Fibroblast of skin of abdomen (primary cell): ENCODE measurements at places on chromosomes 13 and 19.

GRCh38 chr13:27775943-27776342 lies 16.3 kb upstream of the GSX1 start:
- DNase-seq, result no peak

DNA sequence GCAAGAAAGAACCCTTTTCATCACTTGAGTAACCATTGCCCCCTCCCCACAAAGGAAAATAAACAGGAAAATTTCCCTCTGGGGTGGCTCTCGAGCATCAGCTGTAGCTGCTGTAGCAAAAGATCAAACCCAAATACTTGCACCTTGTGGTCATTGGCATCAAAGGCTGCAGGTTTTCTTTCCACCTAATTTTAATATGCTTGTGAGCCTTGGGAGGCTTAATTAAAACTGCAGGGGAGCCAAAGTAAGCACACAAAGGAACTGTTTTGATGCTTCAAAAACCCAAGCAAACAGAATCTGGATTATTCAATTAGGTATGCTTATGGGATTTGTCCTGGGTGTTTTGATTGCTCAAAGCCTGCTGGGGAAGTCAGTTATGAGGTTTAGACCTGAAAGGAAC lies 119.5 kb downstream of the SHISA2 start:
- DNase-seq, result no peak

DNA sequence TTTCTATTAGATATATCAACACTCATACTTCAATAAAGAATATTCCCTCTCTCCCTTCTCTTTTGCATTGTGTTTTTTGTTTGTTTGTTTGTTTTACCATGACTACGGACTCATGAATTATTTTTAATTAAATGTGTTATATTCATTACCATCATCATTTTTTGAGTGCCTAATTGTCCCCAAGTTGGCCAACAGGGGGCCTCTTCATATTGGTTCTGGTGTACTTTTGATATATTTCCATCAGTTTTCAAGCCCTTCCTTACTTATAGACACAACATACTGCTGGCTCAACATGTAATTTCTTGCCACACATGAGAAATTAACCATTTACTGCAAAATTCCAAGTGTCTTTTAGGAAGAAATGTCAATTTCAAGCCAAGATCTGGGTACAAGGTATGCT lies 54.5 kb upstream of the GPC6 start:
- DNase-seq, result no peak

- DNase-seq, result peak; percentile 33
Observed at GRCh38 chr13:65889368-65889767, 1340.8 kb downstream of the PCDH9 start.

DNA sequence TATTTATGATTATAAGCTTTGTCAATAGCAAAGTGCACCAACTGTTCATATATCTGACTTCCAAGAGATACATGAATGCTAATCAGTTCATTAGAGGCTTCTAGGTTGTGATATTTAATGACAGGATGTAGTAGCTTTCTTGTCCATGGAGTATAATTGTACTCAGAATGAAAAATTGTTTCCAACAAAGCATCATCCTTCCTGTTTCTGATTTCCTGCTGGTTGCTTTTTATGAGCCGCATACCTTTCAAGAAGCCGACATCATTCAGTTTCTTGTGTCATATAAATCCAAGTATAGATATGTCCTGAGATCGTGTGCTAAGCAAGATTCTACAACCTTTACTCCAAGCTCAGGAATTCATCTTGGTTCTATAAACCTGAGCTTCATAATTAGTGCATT lies 326.6 kb downstream of the DIAPH3 start:
- DNase-seq, result no peak

GRCh38 chr19:37902668-37903067 lies 3.7 kb downstream of the WDR87 start:
- DNase-seq, result peak; percentile 55

- no peak for DNase-seq
Observed at GRCh38 chr13:107376341-107377125, 808.6 kb upstream of the ARGLU1 start.

GRCh38 chr19:45356760-45357444 lies 13.5 kb downstream of the ERCC2 start:
- no peak for DNase-seq

GRCh38 chr13:28659621-28659970 lies 666 bp downstream of the POMP start:
- peak; percentile 25 for DNase-seq

DNA sequence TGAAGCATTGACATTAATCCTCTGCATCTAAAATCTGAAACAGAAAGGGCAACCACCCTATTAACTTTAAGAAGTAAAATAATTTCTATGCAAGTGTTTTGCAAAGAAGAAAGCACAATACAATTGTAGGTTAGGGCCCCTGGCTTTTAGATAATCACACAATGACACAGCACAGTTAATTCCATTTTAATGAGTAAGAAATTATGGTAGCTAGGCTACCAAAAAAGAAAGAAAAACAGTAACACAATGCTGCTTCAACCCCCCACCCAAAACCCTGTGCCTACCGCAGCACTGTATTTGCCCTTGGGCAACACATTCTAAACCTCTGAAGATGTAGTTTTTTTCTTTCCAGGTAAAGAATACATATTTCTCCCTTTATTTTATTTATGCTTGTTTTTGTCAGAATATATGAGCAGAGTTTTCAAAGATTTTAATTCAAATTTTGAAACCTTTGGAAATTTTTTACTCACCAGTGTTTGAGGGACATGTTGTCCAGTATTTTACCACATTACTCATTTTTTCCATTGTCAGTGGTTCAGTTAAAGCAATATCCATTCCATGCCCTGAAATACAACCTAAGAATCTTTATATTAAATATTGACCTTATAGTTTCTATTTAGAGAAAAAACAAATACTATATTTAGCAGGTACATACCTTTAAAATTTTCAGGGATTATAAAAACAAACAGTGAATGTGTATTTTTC lies 21.1 kb downstream of the SOHLH2 start:
- DNase-seq, result peak; percentile 33

DNA sequence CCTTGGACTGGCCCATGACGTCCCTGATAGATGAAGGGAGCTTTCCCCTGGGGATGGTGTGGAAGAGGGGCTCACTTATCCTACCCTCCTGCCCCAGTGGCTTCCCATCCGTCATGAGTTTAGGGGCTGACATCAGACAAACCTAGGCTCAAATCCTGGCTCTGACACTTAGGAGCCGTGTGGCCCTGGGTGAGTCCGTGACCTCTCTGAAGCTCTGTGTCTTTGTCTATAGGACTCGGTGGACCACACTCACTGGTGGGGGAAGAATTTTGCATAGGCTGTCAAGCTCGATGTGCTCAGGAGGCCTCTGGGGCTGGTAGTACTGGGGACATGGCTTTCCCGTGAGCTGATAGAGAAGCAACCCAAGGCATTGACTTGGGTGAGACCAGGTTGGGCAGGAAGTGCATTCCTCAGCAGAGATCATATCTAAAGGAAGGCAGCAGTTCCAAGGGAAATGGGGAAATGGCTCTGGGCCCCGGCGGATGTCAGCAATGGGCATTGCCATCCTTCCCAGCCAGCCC lies 17.4 kb upstream of the AP1M2 start:
- no peak for DNase-seq

DNA sequence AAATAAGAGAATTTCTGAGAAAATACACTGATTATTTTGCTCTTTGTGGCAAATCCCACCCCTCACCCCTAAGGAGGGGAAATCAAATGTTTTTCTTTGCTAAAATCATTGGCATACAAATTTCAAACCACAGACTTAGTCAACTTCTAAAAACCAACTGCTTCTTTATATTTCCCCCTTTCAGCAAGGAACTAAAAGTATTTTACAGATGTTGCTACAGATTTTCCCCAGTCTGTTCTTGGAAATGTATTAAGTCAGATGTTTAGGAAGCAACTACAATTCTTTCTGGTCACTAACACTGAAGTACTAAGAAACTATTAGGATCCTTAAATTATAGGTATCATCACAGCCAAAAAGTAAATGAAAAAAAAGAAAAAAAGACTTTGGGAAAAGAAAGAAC lies 6.9 kb downstream of the MTMR6 start:
- DNase-seq, result no peak

- DNase-seq, result no peak
Observed at GRCh38 chr13:98837896-98838295, 85.4 kb upstream of the SLC15A1 start.

DNA sequence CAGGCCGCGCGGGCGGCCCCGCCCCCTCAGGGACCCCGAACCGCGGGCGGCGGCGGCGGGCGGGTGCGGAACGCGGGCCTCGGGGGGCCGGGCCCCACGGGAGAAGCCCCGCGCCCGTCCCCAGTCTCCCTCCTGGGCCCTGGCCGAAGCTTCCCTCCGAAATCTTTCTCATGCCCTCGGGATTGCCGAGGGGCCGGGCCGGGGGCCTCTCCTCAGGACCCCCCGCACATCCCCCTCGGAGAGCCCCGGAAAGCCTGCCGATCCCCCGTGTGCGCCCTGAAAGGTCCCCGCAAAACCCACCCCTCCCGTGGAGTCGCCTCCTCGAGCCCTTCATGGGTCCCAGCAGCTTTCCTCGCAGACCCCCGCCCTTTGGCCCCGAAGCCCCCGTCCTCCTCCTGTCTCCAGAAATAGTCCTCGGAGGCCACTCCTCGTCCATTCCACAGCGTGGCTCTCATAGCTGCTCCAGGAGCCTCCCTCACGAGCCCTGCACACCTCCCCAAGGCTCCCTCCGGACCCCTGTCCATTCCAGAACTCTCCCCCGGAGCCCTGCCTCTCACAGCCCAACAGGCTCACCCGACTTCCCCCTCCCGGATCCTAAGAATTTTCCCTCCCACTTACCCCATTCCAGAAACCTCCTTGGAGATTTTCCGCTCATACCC lies 555 bp downstream of the SAMD4B start:
- DNase-seq, result no peak

DNA sequence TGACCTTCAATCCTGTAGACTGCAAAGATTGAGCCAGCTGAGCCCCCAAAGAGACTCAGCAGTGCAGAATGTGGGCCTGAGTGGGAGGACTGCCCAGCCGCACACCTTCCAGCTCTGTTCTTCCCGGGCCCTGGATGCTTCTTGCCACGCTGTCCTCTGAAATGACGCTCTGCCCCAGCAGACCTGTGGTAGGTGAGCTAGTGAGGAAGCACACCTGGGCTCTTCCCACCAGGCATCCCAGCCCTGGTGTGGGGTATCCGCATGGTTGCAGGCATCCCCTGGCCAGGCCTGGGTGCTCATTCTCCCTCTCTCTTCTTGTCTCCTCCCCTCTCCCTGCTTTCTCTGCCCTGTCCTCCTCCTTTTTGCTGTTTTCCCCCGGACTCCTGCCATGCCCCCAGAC lies 9.8 kb upstream of the MZF1 start:
- no peak for DNase-seq

DNA sequence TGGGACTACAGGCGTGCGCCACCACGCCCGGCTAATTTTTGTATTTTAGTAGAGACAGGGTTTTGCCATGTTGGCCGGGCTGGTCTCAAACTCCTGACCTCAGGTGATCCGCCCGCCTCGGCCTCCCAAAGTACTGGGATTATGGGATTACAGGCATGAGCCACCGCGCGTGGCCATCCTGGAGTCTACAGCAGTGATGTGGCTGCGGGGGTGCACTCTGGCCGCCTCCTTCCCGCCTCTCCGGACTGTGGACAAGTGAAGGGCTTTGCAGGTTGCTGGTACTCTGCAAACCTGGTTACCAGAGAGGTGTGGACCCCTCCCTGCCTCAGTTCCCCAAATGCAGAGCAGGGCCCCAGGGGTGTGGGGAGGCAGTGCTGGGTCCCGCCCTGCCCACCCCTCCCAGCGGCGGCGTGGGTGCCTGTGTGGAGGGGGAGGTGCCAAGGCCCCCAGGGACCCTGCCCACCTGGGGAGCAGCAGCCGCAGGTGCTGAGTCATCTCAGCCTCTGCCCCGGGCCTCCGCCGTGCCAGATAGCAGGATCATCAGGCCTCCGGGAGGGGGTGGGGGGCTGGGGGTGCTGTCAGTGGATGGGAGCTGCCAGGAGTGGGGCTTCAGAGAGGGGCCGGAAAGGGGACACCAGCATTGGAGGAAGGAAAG lies 23.1 kb downstream of the ARID3A start:
- DNase-seq, result no peak

GRCh38 chr13:92300651-92301050 lies 902.2 kb downstream of the GPC5 start:
- DNase-seq, result no peak

GRCh38 chr19:51779181-51779580 lies 15.8 kb upstream of the FPR3 start:
- no peak for DNase-seq

GRCh38 chr19:17170538-17171297 lies 44.4 kb upstream of the USE1 start:
- no peak for DNase-seq

DNA sequence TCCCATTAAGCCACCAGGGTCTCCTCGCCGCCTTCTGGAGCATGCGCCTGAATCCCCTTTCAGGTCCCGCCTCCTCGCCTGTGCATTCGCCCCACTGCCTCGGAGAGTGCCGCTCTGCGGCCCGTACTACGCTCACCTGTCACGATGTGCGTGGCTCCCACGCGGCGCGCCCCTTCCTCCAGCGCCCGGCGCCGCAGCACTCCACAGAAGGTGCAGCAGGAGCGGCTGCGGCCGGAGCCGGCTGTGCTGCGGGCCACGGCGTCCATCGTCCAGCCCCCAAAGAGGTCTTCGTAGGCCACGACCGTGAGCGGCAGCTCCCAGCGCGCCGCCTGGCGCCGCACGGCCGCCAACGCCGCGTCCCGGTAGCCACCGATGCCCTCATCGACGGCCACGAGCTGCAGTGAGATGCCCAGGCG lies 4.3 kb downstream of the CTU1 start:
- no peak for DNase-seq

GRCh38 chr13:89786531-89786930 lies 1561.0 kb upstream of the MIR17HG start:
- DNase-seq, result no peak

DNA sequence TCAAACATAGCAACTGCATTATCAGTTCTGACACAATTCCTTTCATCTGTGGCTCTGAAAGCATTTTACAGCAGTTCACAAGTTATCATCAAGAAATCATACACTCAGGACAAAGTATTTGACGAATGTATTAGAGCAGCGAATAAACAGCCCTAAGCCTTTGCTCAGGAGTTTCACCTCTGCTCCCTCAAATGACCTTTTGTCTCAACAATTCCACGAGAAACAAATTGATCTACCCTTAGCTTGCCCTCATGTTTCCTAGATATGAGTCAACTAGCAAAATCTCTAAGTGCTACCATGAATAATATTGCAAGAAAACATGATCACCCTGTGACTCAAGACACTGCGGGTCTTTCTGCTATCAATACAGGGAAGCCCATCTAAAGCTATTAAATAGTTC lies 396.1 kb downstream of the EFNB2 start:
- peak; percentile 6 for DNase-seq

- DNase-seq, result no peak
Observed at GRCh38 chr19:14450168-14450874, 17.2 kb downstream of the PKN1 start.

DNA sequence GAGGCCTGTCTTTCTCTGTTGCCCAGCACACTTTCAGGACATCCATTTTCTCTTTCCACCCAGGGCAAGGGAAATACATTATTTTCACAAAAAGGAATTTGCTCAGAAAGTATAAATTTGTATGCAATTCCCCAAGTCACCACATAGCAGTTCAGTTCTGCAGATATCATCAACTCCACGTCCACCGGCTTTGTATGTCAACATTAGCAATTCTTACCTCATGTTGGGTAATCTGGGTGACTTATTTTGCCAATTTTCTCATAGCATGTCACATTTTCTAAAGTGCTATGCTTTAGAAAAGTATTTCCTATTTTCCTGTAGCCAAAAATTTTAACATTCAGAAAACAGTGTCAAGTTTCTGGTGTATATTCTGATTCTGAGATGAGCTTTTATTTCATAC lies 501.8 kb downstream of the EFNB2 start:
- peak; percentile 69 for DNase-seq

- DNase-seq, result peak; percentile 57
Observed at GRCh38 chr19:16628984-16629691, 1.1 kb upstream of the MED26 start.
